M059J (cell line): ENCODE measurements at places on chromosomes 16 and 17. TPM values are rescaled to one million over a fixed set of nuclear protein-coding genes. Genes with fewer than 3 reads are reported as not detected.

The TPSB2 gene
- total RNA-seq = 0.17 TPM in 1 of 2 replicates, not detected in the other

The RRAD gene
- 3.2 and 9.4 TPM in 2 replicates for total RNA-seq

The XYLT1 gene
- 6.3 and 10.3 TPM in 2 replicates for total RNA-seq

The ASIC2 gene
- not detected in 2 replicates for total RNA-seq

The MYH2 gene
- total RNA-seq = not detected in 2 replicates

The CLDN6 gene
- total RNA-seq = 0.27 and 0.34 TPM in 2 replicates

The WFIKKN2 gene
- total RNA-seq = not detected in 2 replicates
